Hindlimb muscle (tissue), 1 donor: ENCODE measurements at places on chromosomes 11 and 22.

DNA sequence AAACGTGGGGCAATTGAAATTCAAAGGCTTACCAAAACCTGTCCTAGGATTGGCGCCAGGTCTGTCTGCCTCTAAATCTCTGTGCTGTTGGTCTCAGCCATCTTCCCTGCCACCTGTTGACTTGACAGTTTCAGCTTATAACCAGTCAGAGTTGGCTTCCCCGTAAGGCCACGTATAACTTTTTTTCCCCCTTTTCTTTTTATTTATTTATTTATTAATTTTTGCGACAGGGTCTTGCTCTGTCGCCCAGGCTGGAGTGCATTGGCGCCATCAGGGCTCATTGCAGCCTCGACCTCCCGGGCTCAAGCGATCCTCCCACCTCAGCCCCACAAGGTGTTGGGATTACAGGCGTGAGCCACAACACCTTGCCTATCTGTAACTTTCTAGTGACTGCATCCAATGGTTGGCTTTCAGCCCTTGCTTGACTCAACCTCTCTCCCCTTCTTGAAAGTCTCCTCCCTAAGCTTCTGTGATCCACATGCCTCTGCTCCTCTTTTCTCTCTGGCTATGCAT lies 1.4 kb upstream of the SYVN1 start:
- DNase-seq = no peak

DNA sequence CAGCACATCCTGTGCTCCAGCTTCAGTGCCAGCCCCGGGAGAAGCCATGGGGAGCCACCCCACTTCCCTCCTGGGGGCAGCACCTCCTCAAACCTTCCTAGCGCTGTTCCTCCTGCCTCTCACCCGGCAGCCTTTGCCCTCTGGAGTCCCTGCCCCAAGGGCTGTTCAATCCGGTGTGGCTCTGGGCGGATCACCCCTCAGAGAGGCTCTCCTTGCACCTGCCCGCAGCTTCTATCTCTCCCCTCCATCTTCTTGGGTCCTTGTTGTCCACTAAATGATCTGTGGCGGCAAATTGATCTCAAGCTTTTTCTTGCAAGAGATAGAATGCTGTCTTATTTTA lies 18.1 kb upstream of the CDKN1C start:
- no peak for DNase-seq

GRCh38 chr11:117589063-117589462 lies 208.0 kb downstream of the DSCAML1 start:
- DNase-seq = no peak

- no peak for DNase-seq
Measured at GRCh38 chr11:97332271-97332670, 942.5 kb downstream of the JRKL start.

DNA sequence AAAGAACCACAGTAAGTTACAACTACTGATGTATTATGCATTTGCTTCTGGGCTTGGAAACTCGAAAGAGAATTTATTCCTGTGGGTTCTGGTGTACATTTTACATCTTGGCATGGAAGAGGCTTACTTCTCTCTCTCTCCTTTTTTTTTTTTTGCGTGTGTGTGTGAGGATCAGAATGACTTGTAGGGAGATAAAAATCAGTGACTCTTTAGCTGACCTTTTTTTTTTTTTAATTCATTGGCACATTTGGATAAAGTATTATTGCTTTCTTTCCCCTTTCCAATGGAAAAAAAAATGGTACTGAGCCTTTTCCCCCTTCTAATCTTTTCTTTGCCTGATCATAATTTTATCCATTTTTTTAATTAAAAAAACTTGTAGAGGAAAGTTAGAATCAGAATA lies 43.5 kb downstream of the EXT2 start:
- no peak for DNase-seq

- no peak for DNase-seq
Measured at GRCh38 chr11:95674657-95675358, 114.8 kb downstream of the FAM76B start.

DNA sequence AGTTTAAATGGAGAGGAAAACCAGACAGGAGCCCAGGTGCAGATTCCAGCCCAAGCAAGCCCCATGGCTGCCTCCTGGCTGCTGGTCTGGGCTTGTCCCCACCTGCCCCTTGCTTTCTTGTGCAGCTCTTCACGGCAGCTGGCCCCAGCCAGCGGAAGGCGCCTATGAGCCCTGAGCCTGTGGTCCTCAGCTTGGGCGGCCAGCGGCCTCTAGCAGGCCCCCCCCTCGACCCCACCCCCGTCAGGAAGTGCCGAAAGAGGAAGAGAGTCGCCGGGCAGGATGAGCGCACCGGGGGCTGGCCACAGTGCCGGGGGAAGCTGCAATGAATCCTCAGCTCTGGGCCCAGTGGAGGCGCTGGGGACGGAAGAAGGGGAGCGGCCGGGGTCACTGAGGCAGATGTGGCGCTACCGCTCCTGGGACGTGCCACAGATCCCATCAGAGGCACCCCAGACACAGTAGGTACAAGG lies 2.1 kb upstream of the DGKZ start:
- no peak for DNase-seq

- no peak for DNase-seq
Measured at GRCh38 chr22:33142282-33143055, 84.3 kb upstream of the SYN3 start.

DNA sequence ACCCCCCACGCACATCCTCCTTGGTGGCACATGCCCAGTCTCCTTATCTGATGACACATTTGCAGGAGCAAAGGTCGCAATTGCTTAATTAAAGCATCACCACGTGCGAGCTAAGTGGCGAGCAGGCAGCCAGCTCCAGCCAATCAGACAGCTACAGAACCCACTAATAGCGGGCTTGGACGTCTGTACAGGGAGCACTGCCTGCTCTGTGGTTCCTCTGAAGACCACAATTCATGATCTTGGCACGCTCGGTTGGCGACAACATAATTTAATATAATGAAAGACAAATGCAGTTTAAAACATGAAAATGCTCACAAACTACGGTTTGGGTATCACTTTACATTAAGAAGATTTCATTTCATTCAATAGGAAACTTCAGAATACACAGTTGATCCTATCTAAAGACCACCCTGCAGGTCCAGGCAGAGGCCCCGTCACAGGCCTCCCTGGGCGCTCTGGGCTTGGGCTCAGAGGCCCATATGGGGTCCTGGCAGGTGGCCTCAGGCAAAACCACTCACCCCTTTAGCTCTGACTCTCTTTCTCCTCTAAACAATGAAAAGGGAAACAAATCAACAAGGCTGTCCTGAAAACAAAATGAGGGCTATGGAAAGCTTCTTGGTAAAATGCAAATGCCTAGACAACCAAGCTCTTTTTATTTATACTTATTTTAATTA lies 10.4 kb downstream of the PACSIN2 start:
- DNase-seq = no peak

DNA sequence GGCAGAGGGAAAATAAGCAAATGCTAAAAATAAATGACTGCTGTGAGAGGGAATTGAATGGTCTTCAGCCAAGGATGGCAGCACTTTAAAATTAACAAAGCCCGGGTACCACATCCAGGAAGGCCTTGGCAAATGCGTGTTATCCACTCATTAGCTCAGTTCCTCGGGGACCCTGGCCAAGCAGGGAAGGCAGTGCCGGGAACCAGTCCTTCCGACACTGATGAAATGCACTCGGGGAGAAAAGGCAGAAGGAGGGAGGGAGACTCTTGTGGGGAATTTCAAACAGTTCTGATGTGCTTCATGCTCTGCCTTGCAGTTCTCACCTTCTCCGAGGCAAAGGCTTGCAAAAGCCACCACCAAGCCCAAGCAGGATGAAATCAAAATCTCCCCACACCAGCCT lies 38.3 kb downstream of the CLPB start:
- DNase-seq = no peak

- no peak for DNase-seq
Measured at GRCh38 chr11:76831686-76832310, 28.9 kb upstream of the ACER3 start.

GRCh38 chr22:47065756-47066615 lies 303.5 kb downstream of the TBC1D22A start:
- DNase-seq = no peak

DNA sequence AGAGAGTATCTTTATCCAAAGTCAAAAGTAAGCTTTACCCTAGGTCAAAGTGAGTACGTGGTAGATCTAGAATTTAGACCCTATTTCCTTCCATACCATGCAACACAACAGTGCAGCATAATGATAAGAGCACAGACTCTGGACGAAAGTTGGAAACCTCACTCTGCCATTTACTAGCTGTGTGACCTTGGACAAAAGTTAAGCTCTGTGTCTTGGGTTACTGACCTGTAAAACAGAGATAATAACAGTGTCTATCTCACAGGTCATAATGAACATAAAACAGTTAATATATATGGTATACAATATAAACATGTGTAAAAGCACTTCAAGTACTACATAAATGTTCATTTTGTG lies 13.6 kb upstream of the CHRNA10 start:
- no peak for DNase-seq

- DNase-seq = no peak
Measured at GRCh38 chr22:45008186-45008681, 1.6 kb downstream of the PHF21B start.

DNA sequence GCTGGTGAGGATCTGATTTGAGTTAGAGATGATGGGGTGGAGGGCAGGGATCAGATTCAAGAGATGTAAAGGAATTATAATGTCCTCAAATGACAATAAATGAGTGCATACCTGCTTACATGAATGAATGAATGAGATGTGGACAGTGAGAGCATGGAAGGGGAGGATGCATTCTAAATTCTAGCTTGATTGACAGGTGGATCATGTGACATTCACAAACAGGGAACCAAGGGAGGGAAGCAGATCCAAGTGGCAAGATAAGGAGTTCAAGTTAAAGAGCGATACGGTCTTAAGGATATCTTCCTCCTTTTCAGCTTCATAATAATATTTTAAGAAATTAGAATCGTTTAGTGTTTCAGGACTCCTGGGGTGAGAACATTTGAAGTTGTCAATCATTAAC lies 170.5 kb upstream of the TBCEL start:
- DNase-seq = no peak

DNA sequence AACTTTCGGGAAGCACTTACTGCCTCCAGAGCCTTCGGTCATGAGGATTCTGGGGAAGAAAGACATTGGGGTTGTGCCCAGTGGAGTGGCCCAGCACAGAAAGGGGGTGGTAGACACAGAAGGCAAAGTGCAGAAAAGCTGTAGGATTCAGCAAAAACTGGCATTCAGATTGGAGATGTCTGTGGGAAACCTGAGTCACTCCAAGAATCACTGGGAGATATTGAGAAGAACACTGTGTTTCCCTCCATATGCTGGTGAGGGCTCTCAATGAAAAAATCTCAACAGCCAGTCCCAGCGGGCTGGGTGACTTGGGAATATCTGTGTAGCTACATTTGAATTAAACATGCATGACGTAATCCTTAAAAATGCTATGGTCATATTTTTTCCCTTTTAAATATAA lies 61.2 kb upstream of the RCN1 start:
- DNase-seq = no peak

GRCh38 chr11:65810046-65810868 lies 23.4 kb downstream of the OVOL1 start:
- DNase-seq = no peak

DNA sequence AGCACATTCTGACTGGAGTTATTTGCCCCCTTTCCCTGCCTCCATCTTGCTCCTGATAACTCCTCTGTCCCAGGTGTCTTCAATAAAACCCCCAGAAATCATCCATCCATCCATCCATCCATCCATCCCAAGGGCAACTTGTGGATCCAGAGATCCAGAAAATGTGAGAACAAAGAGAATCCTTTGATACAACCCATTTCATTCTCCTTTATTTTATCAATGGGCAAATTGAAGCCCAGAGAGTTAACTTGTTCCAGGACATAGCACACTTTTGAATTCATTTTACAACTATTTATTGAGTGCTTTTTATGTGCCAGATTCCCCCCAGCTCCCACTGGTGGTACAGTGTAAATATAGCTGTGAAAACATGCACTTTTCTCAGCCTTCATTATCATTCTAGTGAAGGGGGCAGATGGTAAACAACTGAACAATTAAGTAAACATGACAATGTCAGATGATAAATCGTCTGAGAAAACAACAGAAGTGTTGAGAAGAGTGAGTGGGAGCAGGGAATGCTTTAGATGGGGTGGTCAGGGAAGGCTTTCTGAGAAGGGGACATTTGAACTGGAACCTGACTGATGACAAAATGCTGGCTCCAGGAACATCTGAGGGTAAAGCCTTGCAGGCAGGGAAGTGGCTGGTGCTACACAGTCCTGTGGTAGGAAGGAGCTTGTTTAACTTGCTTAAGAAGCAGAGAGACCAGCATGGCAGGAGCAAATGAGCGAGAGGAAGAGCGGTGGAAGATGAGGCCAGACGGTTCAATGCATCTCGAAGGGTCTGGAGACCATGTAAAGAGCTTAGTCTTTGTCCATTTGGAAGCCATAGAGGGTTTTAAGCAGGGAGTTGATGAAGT lies 80.0 kb upstream of the TIMP3 start:
- DNase-seq = no peak

DNA sequence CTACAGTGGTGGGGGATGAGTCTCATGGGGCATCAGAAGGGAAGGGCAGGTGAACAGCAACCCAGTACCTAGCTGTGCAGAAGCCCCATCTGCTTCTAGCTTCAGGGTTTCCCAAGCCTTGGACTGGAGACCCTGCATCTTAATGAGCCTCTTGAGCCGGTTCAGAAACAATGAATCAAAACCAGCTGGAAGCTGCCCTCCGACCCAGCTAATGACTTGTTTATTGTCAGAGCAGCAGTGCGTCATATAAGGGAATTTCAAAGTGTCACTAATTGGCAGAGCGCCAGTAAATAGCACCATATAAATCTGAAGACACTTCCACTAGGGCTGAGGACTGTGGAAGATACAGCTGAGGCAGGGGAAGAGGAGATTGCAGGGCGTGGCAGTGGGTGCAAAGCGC lies 57.5 kb downstream of the RPUSD4 start:
- DNase-seq = no peak

GRCh38 chr11:95592471-95592870 lies 197.1 kb downstream of the FAM76B start:
- DNase-seq = no peak

DNA sequence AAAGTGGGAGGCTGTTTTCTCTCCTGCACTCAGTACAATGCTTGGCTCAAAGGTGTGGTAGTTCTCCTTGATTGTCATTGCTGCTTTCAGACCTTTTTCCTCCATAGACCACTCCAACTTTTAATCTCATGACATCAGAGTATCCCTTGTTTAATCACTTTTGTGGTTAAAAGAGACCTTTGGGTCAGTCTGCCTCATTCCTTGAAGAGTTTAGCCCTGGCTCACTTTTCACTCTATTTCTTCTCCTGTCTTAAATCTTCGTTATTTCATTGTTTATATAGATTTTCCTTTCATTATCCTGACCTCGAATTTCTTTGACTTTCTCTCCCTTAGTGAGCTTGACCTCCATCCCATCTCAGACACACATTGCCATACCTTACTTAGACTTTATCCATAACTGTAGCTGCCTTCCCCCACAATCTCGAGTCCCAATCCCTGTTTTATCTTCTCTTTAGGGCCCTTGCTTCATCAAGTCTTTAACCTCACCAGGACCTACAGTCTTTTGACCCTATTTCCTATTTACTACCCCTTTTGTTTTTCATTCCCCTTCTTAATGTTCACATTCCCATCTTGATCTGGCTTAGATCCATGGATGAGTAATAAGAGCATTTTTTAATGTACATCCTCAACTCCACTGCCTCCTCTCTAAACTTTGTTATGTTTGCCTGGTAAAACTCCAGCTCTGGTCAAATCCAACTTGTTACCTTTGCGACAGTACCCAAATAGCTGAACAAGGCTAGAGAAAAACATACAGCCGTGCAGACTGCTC lies 9.5 kb downstream of the ATXN10 start:
- DNase-seq = no peak

- no peak for DNase-seq
Measured at GRCh38 chr11:18193010-18193409, 20.4 kb downstream of the MRGPRX4 start.

- DNase-seq = no peak
Measured at GRCh38 chr11:130865091-130865773, 51.0 kb downstream of the SNX19 start.

GRCh38 chr22:17443405-17444203 lies 74.3 kb downstream of the CECR2 start:
- DNase-seq = peak; percentile 20
